ENCODE measurements at places on chromosomes 2 and 18.

DNA sequence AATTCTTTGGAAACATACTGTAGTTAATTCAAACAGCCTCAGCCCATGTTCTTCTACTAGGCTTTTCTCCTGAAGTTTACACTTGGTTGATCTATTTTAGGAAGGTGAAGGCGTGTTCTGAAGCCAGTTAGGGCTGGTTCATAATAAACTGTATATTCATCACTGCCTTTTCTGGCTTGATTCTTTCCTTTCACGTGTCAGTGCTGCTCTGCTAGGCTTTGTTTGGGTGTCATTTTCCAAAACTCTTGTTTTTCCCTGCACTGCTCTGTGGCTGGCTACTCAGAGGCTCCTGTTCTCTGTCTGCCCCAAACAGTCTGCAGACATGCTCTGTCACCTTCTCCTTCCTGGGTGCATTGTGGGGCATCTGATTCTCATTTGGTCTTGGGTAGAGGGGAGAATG lies 136.1 kb downstream of the PARD3B start:
- DNase-seq = no peak

DNA sequence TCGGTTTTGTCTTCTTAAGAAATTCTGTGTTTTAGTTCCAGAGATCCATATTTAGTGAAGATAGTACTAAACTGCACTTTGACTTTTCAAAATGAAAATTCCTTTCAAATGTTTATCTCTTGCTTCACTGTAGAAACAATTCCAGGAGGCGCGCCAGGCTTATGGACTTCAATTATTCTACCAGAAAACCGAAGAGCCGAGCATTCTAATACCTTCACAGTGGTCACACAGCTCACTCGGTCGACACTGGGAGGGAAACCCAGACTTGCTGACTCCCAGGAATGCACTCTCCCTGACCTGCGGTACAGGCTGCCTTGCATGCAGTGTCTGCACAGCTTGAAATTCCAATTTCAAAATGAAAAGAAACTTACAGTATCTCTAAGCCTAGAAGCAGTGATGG lies 119.9 kb upstream of the PIEZO2 start:
- no peak for DNase-seq

DNA sequence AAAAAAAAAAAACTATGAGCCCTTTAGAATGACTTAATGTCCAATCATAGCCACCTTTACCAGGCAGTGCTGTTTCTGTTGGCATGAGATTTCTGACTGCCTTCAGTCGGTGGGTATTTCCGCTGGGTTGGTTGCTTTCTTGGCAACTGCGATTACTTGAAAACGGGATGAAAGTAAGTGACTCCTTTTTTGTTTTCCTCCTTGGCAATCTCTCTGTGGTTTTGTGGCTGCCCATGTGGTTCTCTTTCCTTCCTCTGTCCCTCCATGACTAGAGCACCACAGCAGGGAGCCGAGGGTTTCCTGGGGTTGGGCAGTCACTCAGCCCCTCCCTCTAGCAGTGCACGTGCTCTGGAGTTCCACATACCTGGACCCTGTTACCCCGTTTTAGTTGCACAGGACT lies 112.1 kb downstream of the KLHL29 start:
- DNase-seq = no peak

GRCh38 chr18:59279722-59280121 lies 6.5 kb upstream of the RAX start:
- no peak for DNase-seq

DNA sequence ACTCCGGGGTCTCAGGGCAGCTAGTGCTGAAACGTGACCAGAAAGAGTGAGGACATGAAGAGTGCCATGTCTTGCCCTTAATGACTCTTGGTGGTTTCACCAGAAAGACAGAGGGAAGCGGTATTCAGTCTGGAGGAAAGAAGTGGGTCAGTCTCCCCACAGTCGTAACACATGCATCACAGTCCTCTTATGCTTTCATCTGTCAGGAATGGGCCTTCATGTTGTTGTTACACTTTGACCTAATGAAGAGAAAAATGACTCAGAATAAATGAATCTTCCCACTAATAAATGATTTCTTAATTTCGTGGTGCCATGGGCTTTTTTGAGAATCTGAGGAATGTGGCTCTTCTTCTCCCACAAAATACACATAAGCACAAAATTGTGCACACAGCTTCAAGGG lies 103.2 kb downstream of the SLC8A1 start:
- no peak for DNase-seq

GRCh38 chr2:136154384-136154783 lies 36.4 kb upstream of the CXCR4 start:
- DNase-seq = no peak

DNA sequence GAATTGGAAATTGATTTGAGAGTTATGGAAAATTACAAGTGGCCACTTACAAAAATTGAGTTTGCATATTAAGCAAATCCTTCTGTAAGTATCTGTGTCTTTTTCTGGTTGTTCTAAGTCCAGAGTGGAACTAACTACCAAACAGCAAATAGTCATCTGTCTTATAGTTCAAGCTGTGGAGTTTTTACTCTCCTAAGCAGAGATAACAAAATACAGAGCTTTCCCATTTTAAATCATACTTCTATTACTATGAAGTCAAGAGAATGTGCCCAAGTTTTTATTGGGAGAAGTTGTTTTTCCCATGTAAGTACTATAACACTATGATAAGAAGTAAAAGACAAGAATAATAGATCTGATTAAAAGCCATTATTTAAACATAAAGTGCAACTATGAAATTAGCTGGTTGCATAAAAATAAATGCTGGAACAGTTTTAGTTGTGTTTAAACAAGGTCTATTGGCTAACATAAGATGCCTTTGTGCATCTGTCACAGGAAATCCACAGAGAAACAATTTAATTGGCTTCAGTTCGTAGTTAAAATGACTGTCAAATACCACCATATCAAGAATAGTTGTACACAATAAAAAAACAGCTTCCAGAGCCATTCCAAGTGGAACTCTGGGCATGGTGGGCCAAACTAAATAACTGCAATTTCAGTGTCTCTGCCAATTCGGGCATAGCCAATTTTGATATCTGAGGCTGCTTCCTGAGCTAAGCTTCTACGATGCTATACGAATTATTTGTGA lies 1467.4 kb upstream of the NXPH2 start:
- DNase-seq = no peak

DNA sequence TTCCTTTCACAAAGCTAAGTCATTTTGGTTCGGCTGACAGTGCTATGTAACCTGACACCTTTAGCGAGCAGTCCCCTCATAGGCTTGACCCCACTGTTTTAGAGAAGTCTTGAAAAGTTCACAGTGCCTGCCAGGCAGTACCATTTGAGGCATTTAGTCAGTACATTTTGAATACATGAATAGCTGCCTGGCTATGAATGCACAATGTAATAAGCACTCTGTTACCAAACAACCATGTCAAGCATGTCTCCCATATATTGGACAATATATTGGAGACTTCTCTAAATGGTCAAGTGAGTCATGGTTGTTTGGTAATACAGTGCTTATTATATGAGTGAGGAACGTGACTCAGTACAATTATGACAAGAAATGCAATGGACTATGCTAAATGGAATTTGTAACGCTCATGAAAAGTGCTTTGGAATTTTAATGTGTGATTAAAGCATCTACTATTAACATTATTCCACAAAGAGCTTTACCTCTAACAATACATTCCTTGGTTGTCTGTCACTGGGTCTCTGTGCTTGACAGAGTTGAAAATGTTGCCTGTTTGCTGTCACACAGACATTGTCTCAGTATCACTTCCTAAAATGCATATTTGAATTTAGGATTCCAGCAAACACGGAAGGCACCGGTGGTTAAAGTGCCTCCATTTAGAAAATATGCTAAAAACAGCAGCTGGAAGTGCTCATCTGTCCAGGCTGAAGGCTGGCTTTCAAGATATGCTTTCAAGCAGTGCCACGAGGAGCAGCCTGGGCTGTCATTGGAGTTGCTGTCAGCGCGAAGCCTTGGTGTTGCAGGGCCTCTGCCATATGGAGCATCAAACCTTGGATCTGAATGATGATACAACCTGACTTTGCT lies 458.6 kb downstream of the FBXO15 start:
- no peak for DNase-seq

DNA sequence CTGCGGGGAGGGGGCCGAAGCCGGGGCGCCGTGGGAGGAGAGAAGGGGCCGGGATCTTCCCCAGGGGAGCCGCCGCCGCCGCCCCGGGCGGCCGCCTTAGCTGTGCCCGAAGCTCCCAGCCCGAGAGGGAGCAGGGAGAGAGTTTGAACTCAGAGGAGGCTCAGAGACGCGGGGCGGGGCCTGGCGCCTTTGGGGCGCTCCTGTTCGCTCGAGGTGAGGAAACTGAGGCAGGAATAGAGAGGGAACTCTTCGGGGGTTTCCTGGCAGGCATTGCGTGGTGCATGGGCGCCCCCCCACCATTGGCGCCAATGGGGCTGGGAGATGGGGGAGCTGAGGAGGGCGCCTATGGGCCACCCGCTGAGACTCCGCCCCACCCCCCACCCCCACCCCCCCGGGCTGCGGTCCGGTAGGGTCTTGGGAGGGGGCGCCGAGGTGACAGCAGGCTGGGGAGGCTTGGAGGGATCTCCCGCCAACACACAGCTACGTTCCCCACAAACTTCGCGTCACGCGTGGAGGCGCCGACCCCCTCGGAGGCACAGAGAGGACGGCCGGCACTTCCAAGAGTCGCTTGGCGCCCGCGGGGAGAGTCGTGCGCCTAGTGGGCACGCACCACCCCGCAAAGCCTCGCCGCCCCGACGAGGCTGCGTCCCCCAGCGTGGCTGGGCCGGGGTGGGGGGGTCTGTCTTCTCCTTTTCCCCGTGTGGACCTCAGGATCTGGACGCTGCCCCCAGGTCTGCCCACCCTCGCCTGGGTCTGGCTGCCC lies 680 bp downstream of the CTDSP1 start:
- DNase-seq = peak; percentile 32

- no peak for DNase-seq
These were observed 850.7 kb downstream of the NRXN1 start for GRCh38 chr2:50181212-50181611.

DNA sequence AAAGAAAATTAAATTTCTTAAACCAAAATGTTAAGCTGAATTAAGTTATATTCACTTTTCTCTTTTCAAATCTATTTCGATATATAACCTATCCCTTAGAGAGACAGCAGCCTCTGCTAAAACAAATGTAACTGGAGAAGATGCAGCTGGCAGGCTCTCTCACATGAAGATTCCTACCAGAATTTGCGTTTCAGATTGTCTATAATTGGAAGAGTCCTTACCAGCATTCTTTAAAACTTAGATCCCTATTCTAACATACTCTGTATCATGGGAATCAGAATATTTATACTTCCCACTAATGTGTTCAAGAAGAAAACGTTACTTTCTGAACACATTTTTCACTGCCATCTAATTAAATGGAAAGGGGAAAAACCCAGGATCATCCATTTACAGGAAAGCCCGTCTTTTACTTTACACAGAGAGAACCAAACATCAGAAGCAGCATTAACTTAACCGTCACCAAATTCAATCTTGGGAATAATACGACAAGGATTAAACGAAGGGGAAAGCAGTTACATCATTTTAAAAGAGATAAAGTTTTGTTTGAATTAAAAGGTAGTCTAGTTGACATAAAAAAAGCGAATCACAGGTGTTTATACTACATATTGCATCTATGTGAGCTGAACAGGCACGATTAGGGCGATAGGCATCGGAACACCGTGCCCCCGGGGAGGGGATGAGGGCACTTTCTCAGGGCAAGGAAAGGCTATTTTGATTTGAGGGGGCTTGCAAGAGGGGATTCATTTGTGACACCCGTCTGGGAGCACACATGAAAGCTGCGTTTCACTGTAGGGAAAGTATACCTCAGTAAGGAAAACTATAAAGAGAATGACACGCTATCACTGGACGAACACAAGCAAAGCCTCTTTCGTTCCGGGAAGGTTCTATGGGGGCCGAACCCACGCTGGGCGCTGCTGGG lies 1.3 kb downstream of the PTPN2 start:
- peak; percentile 31 for DNase-seq

DNA sequence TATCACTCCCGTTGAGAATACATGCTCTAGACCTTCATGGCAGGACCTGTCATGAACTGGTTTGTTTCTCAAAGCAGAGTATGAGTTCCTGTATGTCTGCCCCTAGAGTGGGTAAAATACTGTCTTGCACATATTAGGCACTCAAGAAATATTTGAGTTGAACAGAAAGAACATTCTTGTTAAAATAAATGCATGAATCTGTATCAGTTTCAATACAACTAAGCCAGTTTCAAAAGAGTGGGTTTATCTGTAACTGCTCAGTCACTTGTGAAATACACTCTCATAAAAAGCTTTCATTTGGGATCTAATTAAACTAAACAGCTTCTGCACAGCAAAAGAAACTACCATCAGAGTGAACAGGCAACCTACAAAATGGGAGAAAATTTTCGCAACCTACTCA lies 69.2 kb downstream of the RFTN2 start:
- peak; percentile 48 for DNase-seq

GRCh38 chr18:26407736-26408601 lies 140.4 kb downstream of the KCTD1 start:
- no peak for DNase-seq

DNA sequence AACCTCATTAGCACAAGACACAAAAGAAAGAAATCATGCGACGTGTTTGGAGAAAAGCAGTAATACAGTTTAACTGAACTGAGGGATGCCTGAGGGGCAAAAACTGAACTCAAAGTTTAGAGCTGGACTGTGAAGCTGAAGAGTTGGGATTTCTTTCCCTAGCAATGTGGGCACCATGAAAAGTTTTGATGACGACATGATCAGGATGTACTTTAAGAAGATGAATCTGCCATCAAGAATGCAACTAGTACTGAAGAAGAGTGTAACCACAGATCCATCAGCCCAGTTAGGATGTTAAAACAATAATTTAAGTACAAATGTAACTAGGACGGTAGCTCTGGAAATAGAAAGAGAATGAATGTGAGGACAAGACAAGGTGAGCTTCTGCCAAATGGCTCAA lies 196.2 kb downstream of the VWC2L start:
- DNase-seq = no peak

DNA sequence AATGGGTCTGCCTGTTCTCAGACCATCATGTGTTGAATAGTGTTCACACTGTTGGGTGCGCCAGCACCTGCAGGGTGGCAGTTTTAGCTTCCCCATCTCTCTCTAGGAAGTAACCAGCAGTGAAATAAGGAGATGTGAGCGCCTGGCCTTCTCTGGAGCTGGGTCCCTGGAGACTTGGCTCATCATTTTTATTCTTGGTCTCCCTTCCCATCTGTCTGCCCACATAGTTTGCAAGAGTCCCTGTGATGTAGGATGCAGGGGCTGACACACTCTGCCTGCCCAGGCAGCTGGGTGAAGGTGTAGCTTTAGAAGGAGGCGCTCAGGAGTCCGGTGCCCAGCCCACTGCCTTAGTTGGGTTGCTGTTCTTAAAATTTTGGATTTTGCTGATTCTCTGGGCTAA lies 172.2 kb downstream of the LDLRAD4 start:
- no peak for DNase-seq
